ENCODE measurements at places on chromosomes 2 and 18. TPM values are rescaled to one million over a fixed set of nuclear protein-coding genes. Genes with fewer than 3 reads are reported as not detected.

Gene MBP
- 4.7 TPM for polyA plus RNA-seq

Gene CTIF
- 40.2 TPM for polyA plus RNA-seq

Gene STK16
- polyA plus RNA-seq: 33.9 TPM

Gene MYCN
- polyA plus RNA-seq: not detected

Gene REV1
- polyA plus RNA-seq: 24.2 TPM

Gene UGT1A3
- polyA plus RNA-seq: not detected

Gene CUL3
- 55.2 TPM for polyA plus RNA-seq

Gene CD8B2
- polyA plus RNA-seq: not detected

Gene CCDC141
- polyA plus RNA-seq: not detected

Gene HSPD1
- 216 TPM for polyA plus RNA-seq

Gene NPAS2
- 19.3 TPM for polyA plus RNA-seq

Gene IGFBP2
- polyA plus RNA-seq: 25.2 TPM

Gene FTCDNL1
- polyA plus RNA-seq: 0.10 TPM

Gene MDH1B
- 1.3 TPM for polyA plus RNA-seq

Gene MFSD2B
- polyA plus RNA-seq: 0.05 TPM

Gene ERMN
- polyA plus RNA-seq: not detected

Gene CDK15
- polyA plus RNA-seq: 16.0 TPM

Gene ABCG5
- polyA plus RNA-seq: not detected

Gene CYRIA
- 3.7 TPM for polyA plus RNA-seq

Data from AG04450 (cell line).